ENCODE measurements at places on chromosomes 5 and 9. TPM values are rescaled to one million over a fixed set of nuclear protein-coding genes. Genes with fewer than 3 reads are reported as not detected.

The NKD2 gene
- total RNA-seq = 20.4 TPM

- no peaks in the 10 kb centered on the region for H3K4me1 ChIP-seq
- H3K36me3 ChIP-seq = no peaks in the 10 kb centered on the region
- no peak for DNase-seq
- H3K4me3 ChIP-seq = no peak overlapping the region
- no peaks in the 10 kb centered on the region for H3K27me3 ChIP-seq
- no peak overlapping the region for H3K27ac ChIP-seq
These were observed 442.2 kb upstream of the MPDZ start for GRCh38 chr9:13721481-13722235.

DNA sequence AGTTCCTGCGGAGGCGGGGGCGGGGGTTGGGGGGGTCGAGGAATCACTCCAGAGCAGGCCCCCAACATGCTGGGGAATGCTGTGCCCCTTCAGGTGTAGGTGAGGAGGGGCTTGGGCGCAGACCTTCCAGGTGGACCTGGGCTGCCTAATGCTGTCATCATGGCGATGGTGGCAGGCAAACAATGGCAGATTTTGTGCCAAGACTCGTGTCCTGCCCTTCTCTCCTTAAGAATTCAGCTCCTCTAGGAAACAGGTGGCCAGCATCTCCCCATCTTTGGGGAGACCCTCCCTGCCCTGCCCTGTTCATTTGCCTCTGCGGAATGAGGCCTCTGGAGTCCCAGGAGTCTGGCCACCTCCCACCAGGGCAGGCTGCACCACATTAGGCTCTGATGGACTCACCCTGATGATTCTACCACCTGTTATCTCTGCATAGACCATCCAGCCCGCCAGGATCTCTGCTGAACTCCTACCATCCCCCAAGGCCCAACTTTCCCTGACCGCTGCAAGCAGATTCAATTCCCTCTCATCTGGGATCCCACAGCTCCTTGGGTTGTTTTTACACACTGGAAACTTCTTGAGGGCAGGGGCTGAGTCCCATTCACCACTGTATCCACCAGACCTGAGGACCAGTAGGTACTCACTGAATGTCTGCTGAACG, 10.9 kb upstream of the SLC25A51 start:
- DNase-seq = no peak
- H3K4me3 ChIP-seq = no peak overlapping the region
- no peak overlapping the region for H3K27ac ChIP-seq
- H3K4me1 ChIP-seq = no peaks in the 10 kb centered on the region
- peaks cover 14% of the 10 kb centered on the region for H3K36me3 ChIP-seq

GRCh38 chr5:151737431-151737830, 21.0 kb downstream of the ATOX1 start:
- no peak for DNase-seq
- no peaks in the 10 kb centered on the region for H3K27me3 ChIP-seq
- H3K4me1 ChIP-seq = peaks cover 33% of the 10 kb centered on the region
- H3K36me3 ChIP-seq = no peaks in the 10 kb centered on the region
- no peak overlapping the region for H3K27ac ChIP-seq

DNA sequence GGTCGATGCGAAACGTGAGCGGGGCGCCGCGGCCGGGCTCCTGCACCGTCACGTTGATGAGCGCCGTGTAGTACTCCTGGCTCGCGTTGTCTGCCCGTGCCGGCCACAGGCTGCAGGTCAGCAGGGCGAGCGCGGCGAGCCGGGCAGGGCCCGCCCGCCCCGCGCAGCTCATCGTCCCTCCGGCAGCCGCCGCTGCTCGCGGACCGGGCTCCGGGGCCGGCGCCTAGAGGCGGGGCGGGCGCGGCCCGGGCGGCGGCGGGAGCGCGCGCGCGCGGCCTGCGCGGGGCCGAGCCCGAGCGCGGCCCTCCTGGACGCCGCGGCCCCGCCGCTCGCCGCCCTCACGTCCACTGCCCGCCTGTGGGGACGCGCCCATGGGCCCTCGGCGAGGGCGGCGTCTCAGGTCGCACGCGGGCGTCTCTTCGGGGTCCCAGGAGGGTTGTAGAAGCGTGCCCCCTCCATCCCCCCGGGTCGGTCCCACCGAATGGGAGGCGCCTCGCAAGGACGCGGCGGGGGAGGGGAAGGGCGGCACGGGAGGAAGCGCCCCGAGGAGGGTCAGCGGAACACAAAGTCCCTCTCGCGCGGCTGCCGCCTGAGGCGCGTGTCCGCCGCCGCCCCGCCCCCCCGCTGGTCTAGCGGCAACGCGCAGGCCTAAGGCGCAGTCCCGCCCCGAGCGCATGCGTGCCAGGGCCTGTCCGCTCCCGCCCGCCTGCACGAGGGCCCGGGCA, at the start of gene RNF130:
TSS of gene RNF130 (minus strand) at position 229 of the 725 bp plus-strand sequence. CDS start at position 172, 57 bp downstream.
- peaks cover 25% of the 10 kb centered on the region for H3K4me1 ChIP-seq
- no peaks in the 10 kb centered on the region for H3K36me3 ChIP-seq
- peak; percentile 77 for DNase-seq

GRCh38 chr9:100108559-100108958, 9.5 kb downstream of the INVS start:
- no peak overlapping the region for H3K4me3 ChIP-seq
- peaks cover 8% of the 10 kb centered on the region for H3K36me3 ChIP-seq
- no peak overlapping the region for H3K27ac ChIP-seq
- no peaks in the 10 kb centered on the region for H3K4me1 ChIP-seq

GRCh38 chr5:33788922-33789566, 102.7 kb downstream of the ADAMTS12 start:
- no peak overlapping the region for H3K4me3 ChIP-seq
- peaks cover 38% of the 10 kb centered on the region for H3K27me3 ChIP-seq
- H3K27ac ChIP-seq = no peak overlapping the region
- no peak for DNase-seq

DNA sequence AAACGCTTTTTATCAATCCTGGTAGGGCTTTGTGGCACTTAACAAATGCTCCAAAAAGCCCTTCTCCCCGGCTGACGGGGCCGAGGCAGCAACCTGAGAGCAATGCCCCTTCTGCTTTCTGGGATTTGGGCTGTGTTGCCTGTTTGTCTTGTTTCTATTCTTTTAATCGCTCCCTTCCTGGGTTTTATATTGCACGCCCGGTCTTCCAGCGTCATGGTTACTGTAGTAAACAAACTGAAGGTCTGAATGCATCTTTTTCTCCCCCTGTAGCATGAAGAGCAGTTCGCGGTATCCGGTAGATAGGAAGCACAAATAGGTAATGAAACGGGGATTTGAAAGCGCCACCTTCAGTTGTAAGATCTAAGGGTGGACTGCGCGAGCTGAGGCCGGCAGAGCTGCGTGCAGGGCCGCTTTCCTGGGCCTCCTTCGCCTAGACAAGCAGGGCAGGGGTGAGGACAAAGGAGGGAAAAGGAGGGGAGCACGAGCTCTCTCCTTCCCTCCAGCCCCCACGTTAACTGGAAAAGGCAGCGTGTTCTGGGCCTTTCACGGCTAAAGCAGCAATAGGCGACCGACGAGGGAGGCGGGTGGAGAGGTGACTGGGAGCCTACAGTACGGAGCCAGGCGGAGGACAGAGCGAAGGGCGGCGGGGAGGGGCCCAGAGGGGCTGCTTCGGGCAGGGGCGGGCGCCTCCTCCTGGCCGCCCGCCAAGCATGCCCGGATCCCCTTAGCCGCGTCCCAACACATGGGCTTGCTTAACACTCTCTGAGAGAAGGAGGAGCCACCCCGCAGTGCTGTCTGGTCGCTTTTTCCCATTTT, 49.3 kb upstream of the ZNF366 start:
- DNase-seq = no peak
- no peaks in the 10 kb centered on the region for H3K36me3 ChIP-seq
- H3K27me3 ChIP-seq = no peaks in the 10 kb centered on the region
- no peak overlapping the region for H3K27ac ChIP-seq

- no peak for DNase-seq
- H3K27ac ChIP-seq = no peak overlapping the region
- no peak overlapping the region for H3K4me3 ChIP-seq
- no peaks in the 10 kb centered on the region for H3K36me3 ChIP-seq
These were observed 80.8 kb downstream of the CD180 start for GRCh38 chr5:67115817-67116216.
